Mucosa of descending colon (tissue), 3 donors: ENCODE measurements at places on chromosomes 2 and 18.

DNA sequence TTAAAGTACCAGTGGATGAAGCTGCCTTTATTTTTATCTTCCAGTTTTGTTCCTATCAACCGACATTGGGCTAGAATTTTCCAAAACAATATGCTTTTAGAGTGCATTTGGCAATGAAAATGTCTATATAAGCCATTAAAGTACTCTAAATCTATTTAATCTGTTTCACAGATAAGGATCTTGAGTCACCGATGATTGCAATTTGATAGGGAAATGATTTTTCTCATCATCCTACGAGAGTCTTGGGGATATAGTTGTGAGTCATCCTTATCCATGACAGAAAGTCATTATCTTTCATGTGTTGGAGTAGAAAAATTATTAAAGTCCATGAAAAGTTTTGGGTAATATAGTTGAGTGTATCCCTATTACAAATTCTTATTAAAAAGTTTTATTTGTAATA is 26.1 kb downstream of the SLC39A10 start:
- no peak for DNase-seq

DNA sequence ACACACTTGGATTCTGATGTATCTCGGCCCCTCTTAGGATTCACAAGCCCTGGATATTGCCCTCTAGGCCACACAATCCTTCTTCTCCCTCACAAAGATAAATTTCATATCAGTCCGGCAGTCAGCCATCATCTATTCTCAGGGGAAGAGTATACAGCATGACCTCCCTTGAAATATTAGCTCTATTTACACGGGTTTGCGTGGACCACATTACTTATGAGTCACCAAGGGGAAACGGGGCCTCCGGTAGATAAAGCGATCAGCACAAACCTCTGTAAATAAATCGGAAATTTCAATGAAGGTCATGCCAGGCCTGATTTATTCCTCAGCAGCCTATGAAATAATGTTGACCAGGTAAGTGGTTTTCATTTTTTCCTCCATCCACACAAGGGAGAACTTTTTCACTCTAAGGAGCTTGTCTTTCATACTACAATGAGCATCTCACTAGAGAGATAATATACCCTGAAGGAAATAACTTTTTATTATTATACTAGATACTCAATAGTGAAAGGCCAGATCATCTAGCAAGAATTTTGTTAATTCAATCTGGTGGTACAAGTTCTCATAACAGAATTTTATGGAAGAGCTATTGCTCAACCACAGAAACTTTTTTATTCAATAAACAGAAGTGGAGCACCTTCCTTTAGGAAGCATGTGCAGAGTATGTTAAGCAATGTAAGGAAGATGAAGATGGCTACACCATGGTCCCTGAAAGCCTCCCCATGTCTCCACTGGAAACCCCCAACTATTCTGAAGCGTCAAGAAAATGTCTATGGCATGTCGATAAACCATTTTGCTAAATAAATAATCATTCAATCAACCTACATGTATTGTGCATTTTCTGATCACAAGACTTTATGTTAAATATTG is 125.2 kb upstream of the PIK3C3 start:
- DNase-seq = no peak

DNA sequence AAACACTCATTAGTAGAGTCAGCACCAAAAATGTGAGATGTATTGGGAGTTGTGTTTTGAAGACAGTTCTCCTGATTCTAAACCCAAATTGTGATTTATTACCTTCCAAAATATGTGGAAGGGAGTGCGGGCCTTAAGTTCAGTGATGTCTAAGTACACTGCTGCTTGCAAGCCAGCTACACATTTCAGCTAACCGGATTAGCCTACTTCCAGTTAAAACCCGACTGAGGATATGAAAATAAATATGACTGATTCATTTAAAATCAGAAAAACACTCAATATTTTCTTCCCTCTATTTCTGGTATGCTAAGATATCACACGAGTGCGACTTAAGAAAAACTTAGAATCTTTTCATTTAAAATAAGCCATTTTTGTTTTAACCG is 907 bp downstream of the FHL2 start:
- DNase-seq = no peak

DNA sequence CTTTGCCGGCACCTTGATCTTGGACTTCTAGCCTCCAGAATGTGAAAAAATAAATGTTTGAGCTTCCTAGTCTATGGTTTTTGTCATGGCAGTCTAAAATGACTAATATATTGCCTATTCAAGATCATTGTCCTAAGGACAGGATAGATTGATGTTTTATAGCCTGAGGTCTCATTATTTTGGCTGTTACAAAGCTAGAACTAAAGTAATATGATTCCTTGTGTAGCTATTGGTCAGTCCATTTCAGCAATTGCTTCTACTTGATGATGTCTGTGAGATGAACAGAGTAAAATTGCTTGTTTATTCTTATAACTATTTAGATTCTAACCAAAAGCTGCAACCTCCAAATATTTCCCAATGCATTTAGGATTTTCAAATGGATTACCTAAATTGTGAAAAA is 145.0 kb downstream of the HRH4 start:
- no peak for DNase-seq

GRCh38 chr18:59986139-59986538 is 86.3 kb downstream of the PMAIP1 start:
- no peak for DNase-seq

DNA sequence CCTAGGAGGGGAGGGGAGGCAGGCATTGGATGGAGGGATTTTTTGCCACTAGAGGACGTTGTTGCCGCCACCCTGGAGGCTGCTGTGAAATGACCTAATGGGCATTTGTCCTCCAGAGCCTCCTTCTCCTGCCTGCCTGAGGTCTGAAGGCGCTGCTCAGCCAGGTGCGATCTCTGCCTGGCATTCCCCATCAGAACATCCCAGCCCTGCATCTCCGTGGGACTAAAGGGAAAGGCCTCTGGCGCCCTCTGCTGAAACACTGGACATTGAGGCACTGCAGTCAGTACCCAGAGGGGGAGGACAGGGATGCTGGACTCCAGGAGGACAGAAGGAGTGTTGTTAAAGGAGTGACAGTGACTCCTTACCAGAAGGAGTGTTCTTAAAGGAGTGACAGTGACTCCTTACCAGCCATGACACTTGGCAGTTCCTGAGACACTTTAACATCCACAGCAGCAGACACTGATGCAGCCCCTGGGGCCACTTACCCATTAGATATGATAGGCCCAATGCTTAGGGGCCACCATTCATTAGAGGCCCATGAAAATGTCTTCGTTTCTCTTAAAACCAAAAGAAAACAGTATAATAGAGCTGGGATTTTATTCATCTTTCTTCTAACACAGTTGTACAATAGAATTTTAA is 17.0 kb downstream of the THNSL2 start:
- peak; percentile 60 for DNase-seq

- DNase-seq = no peak
These were observed 52.8 kb downstream of the CLASP1 start for GRCh38 chr2:121596221-121597080.

DNA sequence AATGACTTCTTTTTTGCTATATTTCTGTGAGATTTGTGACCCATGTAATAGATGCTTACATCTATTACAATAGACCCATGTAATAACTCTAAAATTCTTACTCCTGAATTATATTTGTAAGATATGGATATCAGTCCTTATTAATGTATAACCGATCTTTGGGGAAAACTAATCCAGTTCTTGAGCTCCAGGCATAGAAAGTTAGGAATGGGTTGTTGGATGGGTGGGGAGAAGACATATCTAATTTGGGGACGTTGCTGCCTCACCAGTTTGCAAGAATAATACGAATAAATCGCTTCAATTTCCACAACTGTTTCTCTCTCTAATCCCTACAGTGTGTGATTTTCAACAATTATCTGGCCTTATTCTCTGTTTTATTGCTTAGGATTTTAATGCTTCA is 13.5 kb downstream of the CAVIN2 start:
- DNase-seq = no peak

- DNase-seq = peak; percentile 40
These were observed 65.4 kb downstream of the CRACDL start for GRCh38 chr2:98870516-98871158.

DNA sequence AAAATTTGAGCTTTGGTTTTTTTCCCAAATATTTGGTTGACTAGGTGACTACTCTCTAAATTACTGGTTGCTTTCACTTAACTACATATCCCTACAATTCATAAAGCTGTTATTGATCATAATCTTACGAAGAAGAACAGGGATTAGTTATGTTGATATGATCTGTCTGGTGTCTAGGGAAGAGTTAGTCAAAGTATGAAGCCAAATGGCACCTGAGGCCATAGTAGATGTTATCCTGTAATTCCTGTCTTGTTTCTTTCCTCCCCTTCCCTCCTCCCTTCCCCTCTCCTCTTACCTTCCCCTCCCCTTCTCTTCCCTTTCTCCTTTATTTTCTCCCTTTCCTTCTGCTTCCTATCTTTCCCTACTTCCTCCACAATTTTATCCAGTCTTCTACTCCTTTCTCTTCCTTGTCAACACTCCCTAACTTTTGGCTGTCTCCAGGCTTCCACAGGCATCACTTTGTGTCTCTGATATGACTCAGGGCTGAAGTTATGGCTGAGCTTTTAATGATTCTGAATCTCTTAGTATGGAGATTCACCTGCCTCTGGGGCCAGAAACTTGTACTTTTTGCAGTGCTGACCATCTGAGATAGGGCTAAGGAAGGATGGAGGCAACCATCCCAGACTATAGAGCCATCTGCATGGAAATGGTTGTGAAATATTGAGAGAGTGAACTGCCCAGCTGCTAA is 149.9 kb upstream of the TCF4 start:
- DNase-seq = no peak

- no peak for DNase-seq
These were observed 4.8 kb upstream of the MALL start for GRCh38 chr2:110120171-110121051.
